ENCODE measurements at places on chromosomes 3 and 15.

DNA sequence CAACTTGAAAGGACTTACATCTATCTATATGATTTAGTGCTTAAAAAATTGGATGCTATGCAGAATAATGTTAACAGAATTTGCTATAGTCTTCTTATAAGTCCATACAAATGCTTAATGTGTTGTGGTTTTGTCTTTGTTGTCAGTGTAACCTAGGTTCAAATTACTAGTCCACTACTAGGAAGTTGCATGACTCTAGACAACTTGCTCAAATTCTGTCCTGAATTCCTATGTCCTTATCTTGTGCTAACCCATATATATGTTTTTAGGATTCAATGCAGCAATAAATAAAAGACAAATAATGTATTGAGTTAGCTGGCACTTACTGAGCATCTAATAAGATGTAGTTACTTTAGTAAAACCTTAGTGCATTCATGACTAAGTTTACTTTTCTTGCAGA lies 276.5 kb upstream of the KCNMB2 start:
- no peaks in the 10 kb centered on the region for H3K36me3 ChIP-seq
- DNase-seq = no peak
- H3K27me3 ChIP-seq = no peaks in the 10 kb centered on the region
- H3K4me1 ChIP-seq = no peaks in the 10 kb centered on the region

DNA sequence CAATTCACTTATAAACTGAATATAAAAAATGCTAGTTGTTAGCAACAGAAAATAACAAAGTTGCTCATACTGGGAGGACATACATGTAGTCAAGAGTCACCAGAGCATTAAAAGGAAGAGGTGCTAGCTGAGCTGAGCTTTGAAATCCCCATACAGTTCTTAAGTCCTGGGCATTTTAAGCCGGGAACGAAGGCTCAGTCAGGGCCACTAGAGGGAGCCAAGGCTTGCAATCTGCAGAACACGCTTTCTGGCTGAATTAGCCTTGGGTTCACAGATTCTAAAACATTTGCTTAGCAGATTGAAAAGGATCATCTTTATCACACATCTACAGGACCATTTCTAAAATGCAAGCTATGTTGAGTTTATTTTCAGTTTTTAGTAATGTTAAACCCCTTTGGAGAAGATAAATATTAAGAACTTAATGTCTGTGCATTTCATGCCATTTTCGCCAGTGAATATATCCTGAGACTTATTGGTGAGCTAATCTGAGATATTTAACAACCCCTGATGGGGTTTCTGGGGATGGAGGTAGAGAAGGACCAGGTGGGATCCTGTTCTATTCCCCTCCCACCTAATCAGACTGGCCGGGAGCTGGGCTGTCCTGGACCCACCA lies 26.3 kb upstream of the MNS1 start:
- H3K4me3 ChIP-seq = no peak overlapping the region
- no peak overlapping the region for H3K27ac ChIP-seq
- H3K27me3 ChIP-seq = no peaks in the 10 kb centered on the region
- H3K36me3 ChIP-seq = no peaks in the 10 kb centered on the region
- peak; percentile 75 for DNase-seq
- no peaks in the 10 kb centered on the region for H3K4me1 ChIP-seq

GRCh38 chr3:117144853-117145252 lies 435.3 kb downstream of the TUSC7 start:
- no peaks in the 10 kb centered on the region for H3K36me3 ChIP-seq
- no peaks in the 10 kb centered on the region for H3K27me3 ChIP-seq
- no peak overlapping the region for H3K27ac ChIP-seq
- DNase-seq = no peak

DNA sequence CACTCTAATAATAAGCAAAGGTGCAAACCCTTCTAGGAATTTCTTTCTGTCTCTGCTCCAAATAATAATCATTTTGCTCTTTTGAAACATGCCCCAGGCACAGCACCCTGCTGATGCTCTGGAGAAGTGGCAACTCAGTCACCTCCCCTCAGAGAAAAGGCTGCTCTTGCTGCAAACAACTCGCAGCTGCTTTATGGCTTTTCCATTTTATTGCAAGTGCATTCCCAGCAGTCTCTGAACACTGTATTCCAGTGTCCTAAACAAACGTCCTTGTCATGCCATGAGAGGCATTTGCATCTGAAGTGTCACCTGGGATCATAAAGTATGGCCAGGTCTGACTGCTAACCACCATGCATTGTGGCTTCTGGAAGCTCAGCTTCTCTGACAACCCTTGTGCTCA lies 358.1 kb upstream of the TRIM42 start:
- H3K36me3 ChIP-seq = no peaks in the 10 kb centered on the region
- no peaks in the 10 kb centered on the region for H3K27me3 ChIP-seq
- H3K27ac ChIP-seq = no peak overlapping the region
- no peak for DNase-seq
- no peak overlapping the region for H3K4me3 ChIP-seq

DNA sequence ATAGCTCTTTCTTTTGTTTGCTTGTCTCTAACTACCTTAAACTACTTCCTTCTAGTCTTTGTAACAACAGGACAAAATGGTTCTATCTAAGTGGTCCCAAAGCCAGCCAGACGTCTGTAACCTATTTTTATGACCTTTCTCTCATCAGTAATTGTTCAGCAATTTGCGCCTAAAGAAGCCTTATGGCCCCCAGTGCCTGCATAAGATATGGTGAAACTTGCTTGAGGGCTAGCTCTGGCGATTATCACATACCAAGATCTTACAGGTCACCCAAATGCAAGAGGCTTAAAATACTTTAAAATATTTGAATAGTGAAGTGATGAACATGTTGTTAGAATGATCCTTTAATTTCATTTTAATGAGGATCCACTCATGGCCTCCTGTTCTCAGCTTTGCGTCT lies 369.4 kb downstream of the SOX2 start:
- H3K4me1 ChIP-seq = no peaks in the 10 kb centered on the region
- no peak overlapping the region for H3K4me3 ChIP-seq
- no peak overlapping the region for H3K27ac ChIP-seq
- H3K36me3 ChIP-seq = no peaks in the 10 kb centered on the region
- no peaks in the 10 kb centered on the region for H3K27me3 ChIP-seq
